SW 1271 (cell line): ENCODE measurements at places on chromosomes 7 and 10.

- no peak for DNase-seq
These were observed 19.5 kb downstream of the BAG3 start for GRCh38 chr10:119670717-119671116.

GRCh38 chr7:128939075-128939860 is 1.5 kb downstream of the IRF5 start:
- no peak for DNase-seq

- DNase-seq: no peak
These were observed 15.4 kb upstream of the FAM20C start for GRCh38 chr7:176786-177459.

GRCh38 chr10:5404208-5405041 is at the start of gene TUBAL3:
TSS of gene TUBAL3 (minus strand) at chr10:5404828. CDS start at chr10:5404792, 36 bp downstream.
- DNase-seq: no peak

- no peak for DNase-seq
These were observed 63.6 kb downstream of the C10orf67 start for GRCh38 chr10:23281044-23281433.

GRCh38 chr10:61452655-61453641 is at the start of gene TMEM26:
TSS of gene TMEM26 (minus strand) at chr10:61453381. CDS start at chr10:61453081, 300 bp downstream.
- DNase-seq: no peak

- DNase-seq: no peak
These were observed 62.1 kb downstream of the NPY start for GRCh38 chr7:24346129-24346528.
